WTC11 (cell line): ENCODE measurements at places on chromosomes 4 and X.

DNA sequence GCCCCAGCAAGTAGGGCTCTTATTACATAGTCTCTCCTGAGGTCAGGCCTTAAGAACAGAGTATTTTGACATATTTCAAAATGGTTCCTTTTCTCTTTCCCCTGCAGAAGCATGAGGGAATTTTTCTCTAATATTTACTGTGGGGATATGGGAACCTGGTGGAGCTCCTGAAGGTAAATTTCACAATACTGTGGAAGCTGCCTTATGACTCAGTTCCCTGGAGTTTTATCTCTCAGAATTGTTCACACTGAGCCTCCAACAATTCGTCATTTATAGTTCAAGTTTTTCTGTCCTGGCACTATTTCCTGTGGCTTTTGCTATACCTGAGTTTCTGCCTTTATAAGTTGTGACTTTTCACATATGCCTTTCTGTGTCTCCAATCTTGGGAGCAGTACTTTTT, 607.2 kb upstream of the NDST4 start:
- DNase-seq: no peak

GRCh38 chrX:100207331-100208024, 202.6 kb downstream of the PCDH19 start:
- no peak for DNase-seq

GRCh38 chrX:27964432-27964831, 16.8 kb downstream of the DCAF8L1 start:
- no peak for DNase-seq

DNA sequence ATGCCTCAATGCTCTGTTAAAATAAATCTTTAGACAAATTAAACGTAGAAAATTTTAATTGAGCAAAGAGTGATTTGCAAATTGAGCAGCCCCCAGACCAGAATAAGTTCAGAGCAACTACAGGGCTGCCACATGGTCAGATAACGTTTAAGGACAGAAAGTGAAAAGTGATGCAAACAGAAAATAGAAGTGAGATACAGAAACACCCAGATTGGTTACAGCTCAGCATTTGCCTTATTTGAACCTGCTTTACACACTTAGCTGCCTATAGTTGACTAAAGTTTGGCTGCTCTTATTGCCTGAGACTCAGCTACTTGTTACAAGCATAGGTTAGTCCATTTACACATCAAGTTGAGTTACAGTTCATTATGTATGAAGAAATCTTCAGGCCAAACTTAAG, 1800.8 kb upstream of the PCDH10 start:
- DNase-seq: no peak

DNA sequence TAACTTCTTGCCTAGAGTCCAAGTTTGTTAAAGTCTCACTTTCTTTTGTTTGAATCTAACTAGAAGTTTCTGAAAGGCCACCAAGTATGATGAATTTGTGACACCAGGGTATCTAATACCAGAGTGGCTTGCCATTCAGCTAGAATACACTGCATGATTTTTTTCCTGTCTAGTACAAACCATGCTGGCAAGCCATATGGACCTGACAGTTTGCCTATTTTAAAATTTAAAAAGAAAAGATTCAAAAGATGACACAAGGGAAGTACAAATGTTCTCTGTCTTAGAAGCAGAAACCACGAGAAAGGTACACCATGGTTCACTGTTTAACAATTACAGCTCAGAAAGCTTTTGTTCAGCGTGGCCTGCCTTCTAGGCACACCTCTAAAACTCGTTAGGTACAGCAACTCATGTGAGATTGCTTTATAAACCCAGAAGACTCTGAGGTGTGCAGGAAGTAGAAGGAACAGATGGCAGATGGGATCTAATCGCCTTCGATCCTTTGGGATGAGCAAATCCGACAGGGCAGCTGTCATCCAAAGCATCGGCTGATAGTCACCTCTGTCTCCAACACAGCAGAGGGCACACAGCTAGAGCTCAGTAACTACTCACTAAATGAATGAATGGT, 35.4 kb upstream of the CENPU start:
- no peak for DNase-seq

GRCh38 chrX:129737916-129738315, 863 bp upstream of the XPNPEP2 start:
- DNase-seq: no peak
